Naive thymus-derived CD4-positive, alpha-beta T cell (primary cell): ENCODE measurements at places on chromosomes 2 and 18. TPM values are rescaled to one million over a fixed set of nuclear protein-coding genes. Genes with fewer than 3 reads are reported as not detected.

DNA sequence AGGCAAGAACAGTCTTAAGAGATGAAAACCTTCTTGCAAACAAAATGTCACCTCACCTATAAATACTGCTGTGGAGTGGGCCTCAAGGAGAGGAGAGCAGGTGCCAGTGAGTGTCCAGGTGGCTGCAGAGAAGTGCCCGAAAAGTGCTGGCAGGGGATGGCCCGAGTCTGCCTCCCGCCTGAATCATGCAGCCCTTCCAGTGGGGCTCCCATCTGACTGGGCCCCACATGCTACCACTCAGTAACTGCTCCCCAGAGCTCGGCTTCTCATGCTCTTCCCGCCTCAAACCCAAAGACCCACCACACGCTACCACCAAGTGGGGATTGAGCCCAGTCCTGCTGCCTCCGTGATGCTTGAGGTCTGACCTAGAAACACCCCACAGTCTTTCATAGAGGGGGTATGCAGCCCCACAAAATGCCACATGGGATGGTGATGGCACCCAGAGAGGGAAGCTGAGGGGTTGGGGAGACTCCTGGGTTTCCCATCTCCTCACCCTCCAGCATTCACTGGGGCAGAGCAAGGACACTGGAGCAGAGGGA is 7.4 kb downstream of the HS6ST1 start:
- H3K27me3 ChIP-seq = no peaks in the 10 kb centered on the region
- no peak for DNase-seq
- peaks cover 3% of the 10 kb centered on the region for H3K36me3 ChIP-seq
- no peak overlapping the region for H3K27ac ChIP-seq
- H3K4me1 ChIP-seq = peaks cover 5% of the 10 kb centered on the region
- no peak overlapping the region for H3K4me3 ChIP-seq

Gene SPC25
- 24.0 and 24.7 TPM in 2 replicates for total RNA-seq

Gene MOGAT1
- not detected for total RNA-seq

GRCh38 chr2:237092920-237093781 is 7.5 kb downstream of the COPS8 start:
- H3K4me1 ChIP-seq = no peaks in the 10 kb centered on the region
- H3K36me3 ChIP-seq = peaks cover 76% of the 10 kb centered on the region
- H3K27ac ChIP-seq = no peak overlapping the region

- H3K4me1 ChIP-seq = no peaks in the 10 kb centered on the region
- no peak for DNase-seq
- H3K36me3 ChIP-seq = no peaks in the 10 kb centered on the region
- H3K4me3 ChIP-seq = no peak overlapping the region
Measured at GRCh38 chr2:55301277-55301676, 32.2 kb upstream of the MTIF2 start.

- H3K36me3 ChIP-seq = no peaks in the 10 kb centered on the region
- H3K27ac ChIP-seq = no peak overlapping the region
- no peaks in the 10 kb centered on the region for H3K4me1 ChIP-seq
Measured at GRCh38 chr2:157809212-157809611, 66.9 kb downstream of the ACVR1 start.

- H3K36me3 ChIP-seq = no peaks in the 10 kb centered on the region
- H3K4me3 ChIP-seq = no peak overlapping the region
- no peak overlapping the region for H3K27ac ChIP-seq
- no peaks in the 10 kb centered on the region for H3K27me3 ChIP-seq
- no peaks in the 10 kb centered on the region for H3K4me1 ChIP-seq
Measured at GRCh38 chr2:161825429-161825828, 201.2 kb downstream of the SLC4A10 start.

DNA sequence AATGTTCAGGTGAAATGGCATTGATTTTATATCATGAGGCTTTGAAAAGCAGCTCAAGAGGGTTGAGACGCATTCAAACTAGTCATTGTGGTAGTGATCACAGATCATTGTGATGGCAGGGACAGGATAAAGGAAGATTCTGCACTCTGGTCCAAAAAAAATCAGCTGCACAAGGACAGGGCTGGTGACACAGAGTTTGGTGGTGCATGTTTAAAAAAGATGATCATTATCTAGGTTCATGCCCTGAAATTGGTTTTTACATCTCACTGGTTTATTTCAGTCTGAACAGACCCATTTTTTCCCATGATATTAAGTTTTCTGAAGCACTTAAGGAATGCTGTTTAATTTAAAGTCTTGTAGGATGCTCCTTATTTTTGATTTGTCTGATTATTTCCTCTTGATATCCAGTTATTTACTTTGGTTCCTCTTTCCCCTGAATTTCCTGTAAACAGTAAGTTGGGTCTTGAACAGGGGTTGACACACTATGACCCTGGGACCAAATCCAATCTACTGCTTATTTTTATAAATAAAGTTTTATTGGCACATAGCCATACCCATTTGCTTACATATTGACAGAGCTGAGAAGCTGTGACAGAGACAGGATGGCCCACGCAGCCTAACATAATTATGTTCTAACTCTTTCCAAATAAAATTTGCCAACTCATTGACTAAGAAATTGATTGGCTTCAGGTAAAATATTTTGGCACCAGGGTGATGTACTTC is 98.4 kb downstream of the UPP2 start:
- H3K27ac ChIP-seq = no peak overlapping the region
- H3K4me1 ChIP-seq = no peaks in the 10 kb centered on the region
- H3K36me3 ChIP-seq = no peaks in the 10 kb centered on the region
- no peaks in the 10 kb centered on the region for H3K27me3 ChIP-seq

DNA sequence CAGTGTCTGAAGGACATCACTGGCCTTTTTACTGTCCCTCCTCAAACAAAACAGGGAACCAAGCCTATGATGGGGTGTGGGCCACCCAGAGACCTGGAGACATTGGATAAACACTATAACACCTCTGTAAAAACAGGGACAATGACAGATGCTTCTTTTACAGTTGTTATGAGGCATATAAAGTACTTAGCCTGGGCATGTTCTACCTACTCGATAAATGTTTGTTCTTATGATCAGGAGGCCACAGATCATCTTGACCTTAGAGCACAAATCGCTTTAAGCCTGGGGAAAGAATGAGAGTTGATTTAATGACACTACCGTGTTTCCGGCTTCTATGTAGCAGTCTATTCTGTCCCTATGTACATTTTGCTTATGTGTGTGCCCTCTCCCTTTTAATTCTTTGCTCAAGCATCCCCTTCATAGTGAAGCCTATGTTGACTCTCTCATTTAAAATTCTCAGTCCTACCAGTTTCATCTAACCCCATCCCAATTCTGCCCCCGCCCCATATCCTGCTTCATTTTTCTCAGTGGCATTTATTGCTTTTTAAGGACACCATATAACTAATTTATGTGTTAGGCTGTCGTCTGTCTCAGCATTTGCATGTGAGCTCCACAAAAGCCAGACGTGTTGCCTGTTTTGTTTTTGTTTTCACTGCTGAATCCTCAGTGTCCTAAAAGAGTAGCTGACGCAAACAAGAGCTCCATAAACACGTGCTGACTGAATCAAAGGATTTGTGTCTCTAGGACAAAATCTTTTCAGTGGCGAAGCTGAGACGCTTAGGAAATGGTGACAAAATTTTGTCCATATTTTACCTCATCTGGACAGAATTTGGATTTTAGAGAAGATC is 182.3 kb upstream of the ST6GAL2 start:
- H3K4me1 ChIP-seq = no peaks in the 10 kb centered on the region
- H3K27me3 ChIP-seq = no peaks in the 10 kb centered on the region
- no peak for DNase-seq
- no peak overlapping the region for H3K4me3 ChIP-seq
- no peak overlapping the region for H3K27ac ChIP-seq
- no peaks in the 10 kb centered on the region for H3K36me3 ChIP-seq

DNA sequence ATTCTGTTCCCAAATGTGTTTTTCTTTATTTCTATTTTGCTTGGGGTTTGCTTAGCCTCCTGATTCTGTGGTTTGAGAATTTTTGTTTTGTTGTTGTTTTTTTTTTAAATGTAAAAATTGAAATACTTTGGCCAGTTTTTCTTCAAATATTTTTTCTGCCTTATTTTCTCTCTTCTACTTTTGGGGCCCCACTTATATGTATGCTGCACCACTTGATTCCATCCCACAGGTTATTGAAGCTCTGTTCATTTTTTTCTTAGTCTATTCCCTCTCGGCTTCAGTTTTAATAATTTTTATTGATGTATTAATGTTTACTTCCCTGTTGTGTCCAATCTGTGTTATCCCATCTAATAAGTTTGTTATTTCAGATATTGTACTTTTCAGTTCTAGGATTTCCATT is 17.7 kb upstream of the VIT start:
- no peaks in the 10 kb centered on the region for H3K36me3 ChIP-seq
- H3K4me1 ChIP-seq = no peaks in the 10 kb centered on the region
- H3K27ac ChIP-seq = no peak overlapping the region
- DNase-seq = no peak
- no peak overlapping the region for H3K4me3 ChIP-seq

- no peaks in the 10 kb centered on the region for H3K4me1 ChIP-seq
- no peak overlapping the region for H3K27ac ChIP-seq
- H3K27me3 ChIP-seq = no peaks in the 10 kb centered on the region
- no peaks in the 10 kb centered on the region for H3K36me3 ChIP-seq
- no peak overlapping the region for H3K4me3 ChIP-seq
Measured at GRCh38 chr2:19837235-19837766, 64.5 kb downstream of the TTC32 start.

DNA sequence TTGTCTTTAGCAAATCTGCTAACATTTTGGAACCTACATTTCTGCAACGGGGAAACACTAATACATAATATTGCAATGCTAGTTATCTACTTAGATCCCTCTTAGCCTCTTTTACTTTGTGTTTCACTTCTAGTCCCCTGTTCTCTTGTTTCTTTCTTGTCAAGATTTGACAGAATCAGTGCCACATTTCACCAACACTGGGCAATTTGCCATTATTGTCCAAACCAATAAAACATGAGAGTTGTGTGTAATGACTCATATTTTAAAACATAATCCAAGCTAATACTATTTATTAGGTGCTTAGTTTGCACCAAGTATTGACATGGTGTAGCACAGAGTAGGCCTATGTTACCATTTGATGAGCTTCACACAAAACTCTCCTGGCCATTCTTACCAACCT is 33.7 kb upstream of the ACVR1C start:
- no peak overlapping the region for H3K4me3 ChIP-seq
- no peaks in the 10 kb centered on the region for H3K4me1 ChIP-seq
- no peaks in the 10 kb centered on the region for H3K27me3 ChIP-seq
- DNase-seq = no peak

- no peak for DNase-seq
- H3K27ac ChIP-seq = no peak overlapping the region
- H3K4me1 ChIP-seq = no peaks in the 10 kb centered on the region
- no peak overlapping the region for H3K4me3 ChIP-seq
- H3K36me3 ChIP-seq = no peaks in the 10 kb centered on the region
Measured at GRCh38 chr18:49072940-49073339, 122.2 kb upstream of the SMAD7 start.

DNA sequence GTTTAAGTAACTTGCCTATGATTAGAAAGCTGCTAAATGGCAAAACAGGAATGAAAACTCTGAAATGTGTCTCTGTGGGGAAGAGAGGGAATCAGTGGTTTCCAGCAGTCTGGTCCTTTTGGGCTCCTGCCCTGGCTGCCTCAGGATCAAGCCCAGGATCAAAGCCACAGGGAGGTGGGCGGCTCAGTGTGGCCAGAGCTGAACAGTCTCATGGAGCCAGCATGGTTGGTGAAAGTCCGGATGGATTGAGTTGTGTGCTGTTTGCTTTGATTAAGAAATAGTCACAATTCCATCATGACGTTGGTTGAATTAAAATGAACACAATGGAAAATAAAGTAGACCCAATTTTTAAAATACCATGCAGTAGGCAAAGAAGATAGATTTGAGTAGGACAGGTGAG is 344.2 kb downstream of the LPIN1 start:
- H3K27me3 ChIP-seq = no peaks in the 10 kb centered on the region
- DNase-seq = no peak
- H3K4me3 ChIP-seq = no peak overlapping the region
- no peak overlapping the region for H3K27ac ChIP-seq
- no peaks in the 10 kb centered on the region for H3K36me3 ChIP-seq

DNA sequence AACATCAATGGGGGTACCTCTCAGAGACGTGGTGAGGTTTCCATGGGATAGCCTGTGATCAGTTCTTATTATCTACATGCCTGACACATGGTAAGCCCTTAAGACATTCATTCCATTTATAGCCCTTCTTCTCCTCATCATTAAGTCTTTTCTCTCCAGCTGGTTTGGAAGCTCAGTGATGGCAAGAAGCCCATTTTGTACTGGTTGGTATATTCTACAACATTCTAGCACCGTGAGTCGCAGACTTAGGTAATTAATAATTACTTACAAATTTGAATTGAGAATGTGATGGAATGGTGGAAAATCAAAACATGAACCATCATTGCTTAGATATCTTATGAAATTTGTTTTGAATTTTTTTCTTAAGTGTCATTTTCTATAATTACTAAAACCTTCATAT is 472.6 kb downstream of the DLGAP1 start:
- no peak overlapping the region for H3K27ac ChIP-seq
- H3K36me3 ChIP-seq = no peaks in the 10 kb centered on the region
- H3K4me3 ChIP-seq = no peak overlapping the region
- H3K4me1 ChIP-seq = no peaks in the 10 kb centered on the region
- no peaks in the 10 kb centered on the region for H3K27me3 ChIP-seq
- no peak for DNase-seq

GRCh38 chr2:9767656-9768281 is 75.5 kb upstream of the TAF1B start:
- H3K4me1 ChIP-seq = peaks cover 8% of the 10 kb centered on the region
- H3K27ac ChIP-seq = no peak overlapping the region
- H3K4me3 ChIP-seq = no peak overlapping the region

DNA sequence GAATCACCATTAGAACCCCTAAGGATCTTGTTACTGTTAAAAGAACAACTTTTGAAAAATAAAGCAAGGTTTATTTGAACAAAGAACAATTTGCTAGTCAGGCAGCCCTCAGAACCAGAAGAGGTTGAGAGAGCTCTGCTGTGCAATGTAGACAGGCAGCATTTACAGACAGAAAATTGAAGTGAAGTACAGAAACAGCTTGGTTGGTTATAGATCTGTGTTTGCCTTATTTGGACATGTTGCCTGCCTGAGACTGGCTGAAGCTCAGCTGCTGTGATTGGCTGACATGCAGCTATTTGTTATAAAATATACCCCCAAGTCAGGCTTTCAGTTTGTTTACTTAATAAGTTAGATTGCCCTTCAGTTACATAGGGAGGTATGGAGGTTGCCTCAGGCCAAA is 12.5 kb downstream of the MSTN start:
- H3K27me3 ChIP-seq = no peaks in the 10 kb centered on the region
- no peaks in the 10 kb centered on the region for H3K36me3 ChIP-seq
- no peak for DNase-seq
- H3K27ac ChIP-seq = no peak overlapping the region

Gene WBP1
- total RNA-seq = 53.6 and 54.1 TPM in 2 replicates

- H3K27ac ChIP-seq = no peak overlapping the region
- H3K36me3 ChIP-seq = no peaks in the 10 kb centered on the region
- no peak overlapping the region for H3K4me3 ChIP-seq
- H3K27me3 ChIP-seq = no peaks in the 10 kb centered on the region
Measured at GRCh38 chr2:165462443-165462842, 7.1 kb upstream of the CSRNP3 start.

DNA sequence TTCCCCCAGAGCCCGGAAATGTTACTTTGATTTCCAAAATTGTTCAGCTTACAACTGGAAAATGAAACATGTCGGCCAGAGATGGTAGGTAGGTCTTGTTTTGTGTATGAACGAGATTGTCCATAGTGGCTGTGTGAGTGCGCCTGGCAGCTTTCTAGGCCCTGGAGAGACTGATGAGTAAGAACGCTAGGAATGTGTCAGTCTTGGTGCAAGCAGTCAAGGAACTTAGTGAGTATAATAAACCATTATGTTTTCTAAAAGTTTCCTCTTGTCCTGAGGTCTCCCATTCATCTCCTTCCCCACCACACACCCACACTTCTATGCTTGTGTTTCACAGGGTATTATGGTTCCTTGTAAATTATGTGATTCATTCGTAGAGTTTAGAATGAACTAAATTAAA is 234.2 kb downstream of the CDH2 start:
- no peaks in the 10 kb centered on the region for H3K4me1 ChIP-seq
- H3K27me3 ChIP-seq = no peaks in the 10 kb centered on the region
- no peak overlapping the region for H3K4me3 ChIP-seq
- H3K27ac ChIP-seq = no peak overlapping the region
- H3K36me3 ChIP-seq = no peaks in the 10 kb centered on the region
